ENCODE measurements at places on chromosomes 4 and X.

DNA sequence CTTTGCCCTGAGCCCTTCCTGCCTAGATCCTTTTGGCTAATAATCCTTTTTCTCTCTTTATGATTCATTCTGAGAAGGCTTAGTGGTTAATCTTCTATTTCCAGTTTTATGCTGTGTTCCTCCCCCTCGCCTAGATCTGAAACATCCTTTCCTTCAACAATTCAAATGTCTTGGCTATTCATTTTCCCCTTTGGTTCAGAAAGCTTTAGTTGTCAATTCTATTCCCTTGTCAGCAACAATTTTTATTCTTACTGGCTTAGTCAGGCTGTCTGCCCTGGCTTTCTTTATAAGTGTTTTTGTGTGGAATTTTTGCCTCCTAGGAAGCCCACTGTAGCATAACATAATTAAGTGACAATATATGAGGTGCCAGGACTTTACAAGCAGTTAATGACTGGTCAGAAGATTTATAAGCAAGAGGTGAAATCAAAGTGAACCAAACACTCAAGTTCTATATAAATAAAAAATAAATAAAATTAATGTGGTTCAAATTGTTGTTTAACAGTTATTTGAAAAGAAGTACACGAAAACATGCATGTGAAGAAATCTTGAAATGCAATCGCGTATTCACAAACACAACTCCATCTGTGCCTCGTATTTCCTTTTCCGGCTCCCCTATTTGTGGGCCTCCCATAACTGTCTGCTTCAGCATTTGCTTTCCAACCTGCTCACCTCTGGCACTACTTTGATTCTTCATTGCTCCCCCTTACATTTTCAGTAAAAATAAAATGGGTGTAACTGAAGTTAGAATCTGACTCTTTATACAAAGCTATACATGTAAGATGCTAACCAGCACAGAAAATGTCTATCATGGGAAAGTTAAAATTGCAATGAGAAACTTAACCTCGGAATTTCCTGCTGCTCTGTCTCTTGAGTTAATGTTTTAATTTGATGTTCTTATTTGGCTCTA is 235.4 kb downstream of the SPRY1 start:
- no peak for DNase-seq

- DNase-seq: no peak
Observed at GRCh38 chrX:78957049-78957767, 12.0 kb downstream of the P2RY10 start.

DNA sequence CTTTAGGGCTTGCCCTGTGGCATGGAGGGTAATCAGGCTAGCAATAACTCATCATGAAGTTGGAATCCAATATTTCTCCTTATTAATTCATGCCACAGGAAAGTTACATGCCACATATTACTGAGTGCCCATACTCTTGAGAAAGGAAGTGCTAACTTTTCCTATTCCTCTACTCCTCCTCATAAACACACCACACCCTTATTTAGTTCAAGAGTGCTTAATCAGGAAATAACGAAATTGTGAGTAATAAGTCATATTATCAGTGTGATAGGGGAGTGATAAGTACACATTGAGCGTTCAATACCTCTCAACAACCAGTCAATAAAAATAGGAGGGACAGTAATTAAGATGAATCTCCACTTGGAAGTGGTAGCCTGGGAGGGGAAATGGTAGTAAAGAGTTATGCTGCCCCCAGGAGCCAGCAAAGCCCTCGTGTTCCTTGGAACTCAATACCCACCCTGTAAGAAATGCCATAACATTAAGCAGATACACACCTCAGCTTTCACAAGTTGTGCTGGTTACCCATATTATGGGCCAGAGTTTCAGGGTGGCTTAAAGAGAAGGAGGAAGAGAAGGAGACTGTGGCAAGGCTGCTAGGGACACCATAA is 410.0 kb upstream of the NR3C2 start:
- DNase-seq: no peak

DNA sequence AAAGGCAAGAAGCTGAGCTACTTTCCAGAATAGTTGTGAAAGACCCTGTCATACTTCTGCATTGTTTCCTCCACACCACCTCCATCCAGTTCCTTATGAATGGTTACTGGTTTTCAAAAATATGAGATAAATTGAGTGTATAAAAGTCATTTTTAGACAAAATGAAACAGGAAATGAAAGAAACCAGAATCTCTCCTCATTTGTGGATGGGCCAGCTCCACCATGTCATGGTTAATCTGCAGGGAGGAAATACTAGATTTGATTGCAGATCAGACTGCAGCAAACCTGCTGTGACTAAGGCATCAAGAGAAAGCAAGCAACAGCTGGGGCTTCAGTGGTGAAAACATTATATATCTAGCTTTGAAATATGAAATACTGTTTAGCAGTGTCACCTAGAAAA is 23.8 kb downstream of the F9 start:
- no peak for DNase-seq

- no peak for DNase-seq
Observed at GRCh38 chr4:143451186-143451585, 62.3 kb upstream of the SMARCA5 start.

DNA sequence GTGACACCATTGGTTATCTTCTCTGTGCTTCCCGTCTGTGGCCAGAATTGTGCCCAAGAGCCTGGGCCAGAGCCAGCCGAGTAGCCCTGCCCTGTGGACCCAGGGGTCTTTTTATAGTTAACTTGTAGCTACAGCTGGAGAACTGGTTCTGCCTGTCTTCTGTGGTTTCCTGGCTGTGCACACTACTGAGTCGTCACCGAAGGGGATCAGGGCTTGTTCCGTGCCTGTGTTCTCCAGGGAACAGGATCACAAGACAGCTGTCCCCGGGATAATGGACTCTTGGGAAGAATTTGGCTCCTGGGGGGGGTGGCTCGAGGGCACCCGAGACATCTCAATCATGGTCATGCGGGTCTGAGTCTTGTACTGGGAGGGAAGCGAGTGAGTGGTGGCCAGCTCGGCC is 22.1 kb upstream of the OPN1LW start:
- DNase-seq: no peak

DNA sequence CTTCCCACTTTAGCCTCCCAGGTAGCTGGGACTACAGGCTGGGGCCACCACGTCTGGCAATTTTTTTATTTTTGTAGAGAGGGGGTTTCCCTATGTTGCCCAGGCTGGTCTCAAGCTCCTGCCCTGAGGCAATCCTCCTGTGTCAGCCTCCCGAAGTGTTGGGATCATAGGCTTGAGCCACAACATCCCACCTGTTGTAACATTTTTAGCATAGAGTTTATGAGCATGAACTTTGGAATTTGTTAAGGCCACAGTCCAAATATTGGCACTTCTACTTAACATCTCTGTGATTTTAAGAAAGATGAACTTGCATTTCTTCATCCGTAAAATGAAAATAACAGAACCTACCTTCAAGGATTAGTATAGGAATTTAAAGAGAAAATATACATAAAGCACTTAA is 445.6 kb downstream of the IQCM start:
- DNase-seq: no peak

DNA sequence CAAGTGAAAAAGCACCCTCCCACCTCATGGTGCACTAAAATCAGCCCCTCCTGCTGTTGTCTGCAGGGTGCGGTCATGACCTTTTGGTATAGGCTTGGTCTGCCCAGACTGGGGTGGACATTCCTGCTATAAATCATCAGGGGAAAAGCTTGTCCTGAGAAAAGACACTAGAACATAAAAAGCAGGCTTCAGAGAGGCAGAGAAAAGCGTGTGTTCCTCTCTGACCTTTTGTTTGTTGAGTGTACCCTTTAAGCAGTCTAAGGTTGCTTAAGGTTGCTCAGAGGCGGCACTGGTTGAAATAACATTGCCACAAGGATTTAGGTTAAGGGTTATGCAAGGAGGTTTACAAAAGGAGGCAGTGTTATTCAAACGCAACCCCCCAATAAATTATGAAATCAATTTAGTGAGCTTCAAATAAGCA is 43.5 kb downstream of the CCDC158 start:
- no peak for DNase-seq

GRCh38 chrX:14497184-14497666 is 32.1 kb upstream of the GLRA2 start:
- DNase-seq: no peak

DNA sequence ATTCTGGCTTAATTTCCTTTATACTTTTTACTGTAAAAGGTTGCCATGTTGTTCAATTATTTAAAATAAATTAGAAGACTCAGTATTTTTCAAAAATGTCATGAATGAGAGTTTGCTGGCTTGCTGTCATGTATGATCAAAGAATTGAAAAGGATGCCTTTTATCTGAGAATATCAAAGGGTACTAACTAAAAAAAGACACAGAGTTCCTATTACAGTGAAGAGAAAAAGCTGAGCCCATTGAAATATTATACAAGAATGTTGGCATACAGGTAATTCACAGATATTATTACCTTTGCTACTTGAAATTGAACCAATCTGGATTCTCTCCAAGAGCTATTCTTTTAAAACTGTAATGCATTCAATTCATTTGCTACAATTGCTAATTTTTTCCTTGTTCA is 200.0 kb downstream of the PPP3CA start:
- no peak for DNase-seq

DNA sequence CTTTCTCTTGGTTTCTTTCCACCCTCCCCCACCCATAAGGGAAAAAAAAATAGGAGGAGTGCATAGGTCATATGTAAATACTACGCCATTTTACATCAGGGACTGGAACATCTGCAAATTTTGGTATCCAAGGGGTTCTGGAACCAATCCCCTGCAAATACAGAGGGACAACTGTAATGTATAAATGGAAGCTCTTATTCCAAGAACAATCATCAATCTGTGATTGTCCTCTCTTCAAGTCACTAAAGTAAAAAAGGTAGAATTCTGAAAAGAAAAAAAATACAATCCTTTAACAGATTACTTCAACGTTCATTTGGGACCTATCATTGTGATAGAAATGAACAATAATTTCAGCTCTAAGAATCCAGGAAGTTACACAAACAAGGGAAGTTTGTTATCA is 13.6 kb downstream of the PPA2 start:
- no peak for DNase-seq

GRCh38 chr4:20840648-20841190 is 140.5 kb downstream of the PACRGL start:
- no peak for DNase-seq

DNA sequence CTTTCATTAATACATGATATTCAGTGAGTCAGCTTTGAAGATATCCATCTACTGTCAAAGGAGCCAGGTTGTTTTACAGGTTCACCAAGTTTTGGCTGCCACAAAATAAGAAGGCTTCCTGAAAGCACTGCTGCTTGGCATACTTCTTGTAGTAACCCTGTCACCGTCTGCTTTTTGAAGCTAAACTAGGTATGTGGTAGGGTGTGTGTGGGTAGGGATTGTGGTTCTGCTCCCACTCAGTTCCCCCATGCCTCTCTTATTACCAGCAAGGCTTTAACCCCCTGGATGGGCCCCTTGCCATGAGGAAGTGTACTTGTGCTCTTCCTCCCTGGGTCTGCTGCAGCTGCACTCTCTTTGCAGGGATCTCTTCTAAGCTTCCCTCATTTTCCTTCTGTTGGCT is 191.2 kb downstream of the BANK1 start:
- DNase-seq: no peak

GRCh38 chr4:5014007-5014682 is 5.1 kb downstream of the CYTL1 start:
- DNase-seq: no peak

DNA sequence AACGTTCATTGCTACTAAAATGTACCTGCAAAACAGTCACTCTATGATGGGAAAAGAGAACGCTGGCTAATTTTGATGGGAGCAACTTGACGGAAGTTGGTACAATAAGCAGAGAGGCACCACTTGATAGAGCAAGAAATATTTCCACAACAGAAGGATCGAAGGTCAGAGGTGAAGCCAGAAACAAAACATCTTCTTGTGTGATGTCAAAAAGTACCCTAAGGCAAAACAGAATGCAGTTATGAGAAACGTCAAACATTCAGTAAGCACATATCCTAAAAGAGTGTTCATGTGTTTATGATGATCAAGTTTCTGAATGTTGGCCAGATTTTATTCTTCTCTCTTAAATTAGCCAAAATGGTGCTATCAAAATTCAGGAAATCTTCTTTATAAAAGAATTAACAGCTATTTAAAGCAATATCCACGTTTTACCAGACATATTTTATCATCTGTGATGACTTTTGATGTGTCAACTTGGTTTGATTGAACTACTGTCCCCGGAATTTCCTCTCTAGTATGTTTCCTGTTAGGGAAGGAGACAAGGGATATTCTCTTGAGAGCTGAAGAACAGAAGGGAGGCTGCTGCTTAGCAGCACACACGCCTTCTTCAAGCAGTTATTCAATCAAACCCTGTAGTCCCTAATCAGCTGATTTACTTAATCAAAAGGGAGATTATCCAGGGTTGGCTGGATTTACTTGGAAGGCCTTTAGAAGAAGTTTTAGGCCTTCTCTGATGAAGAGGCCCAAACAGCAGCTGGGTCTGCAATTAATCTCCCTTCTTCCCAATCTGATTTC is 15.7 kb downstream of the AASDH start:
- no peak for DNase-seq

GRCh38 chrX:53695946-53696549 is 9.5 kb upstream of the HUWE1 start:
- no peak for DNase-seq

DNA sequence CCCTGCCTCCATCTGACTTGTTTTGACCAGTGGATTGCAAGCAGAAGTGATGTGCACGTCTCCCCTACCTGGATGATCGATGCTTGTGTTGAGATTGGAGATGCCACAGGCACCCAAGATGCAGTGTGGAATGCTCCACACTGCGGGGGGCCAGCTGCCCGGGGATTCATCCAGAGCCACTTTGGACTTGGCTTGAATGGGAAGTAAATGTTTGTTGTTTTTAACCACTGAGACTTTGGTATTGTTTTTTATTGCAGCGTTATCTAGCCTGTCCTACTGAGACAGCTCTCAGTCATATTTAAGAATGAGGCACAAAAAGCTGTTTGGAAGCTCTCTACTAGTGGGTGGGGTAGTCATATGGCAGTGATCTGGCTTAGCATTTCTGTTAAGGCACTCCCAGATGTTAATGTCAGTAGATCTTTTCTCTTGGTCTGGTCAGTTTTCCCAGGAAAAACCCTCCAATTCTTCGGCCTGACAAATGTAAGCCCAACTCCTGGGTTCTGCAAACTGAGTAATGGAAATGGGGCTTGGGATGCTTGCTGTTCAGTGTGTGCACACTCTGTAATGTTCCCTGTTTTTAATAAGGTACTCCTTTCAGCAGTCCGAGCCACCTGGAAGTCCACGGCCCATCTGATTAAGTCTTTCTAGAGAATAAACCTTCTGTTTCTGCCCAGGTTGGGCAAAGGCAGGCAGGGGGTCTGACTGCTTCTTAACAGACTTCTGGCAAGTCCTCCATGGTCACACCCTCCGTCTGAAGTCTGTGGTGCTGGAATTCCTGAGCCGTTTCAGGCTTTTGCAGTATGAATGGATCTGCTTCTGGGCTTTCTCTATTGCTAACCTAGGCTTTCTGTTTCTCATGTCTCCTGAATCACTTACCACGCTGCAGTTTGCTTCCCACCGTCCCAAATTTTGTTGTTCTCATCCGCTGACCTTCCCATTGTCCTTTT is 74.8 kb downstream of the WWC2 start:
- DNase-seq: no peak

GRCh38 chrX:68697465-68698125 is 50.1 kb downstream of the STARD8 start:
- no peak for DNase-seq

Measured in stimulated activated CD8-positive, alpha-beta memory T cell treated with anti-CD3 and anti-CD28 coated beads, Interleukin-4, amount 100 ng/mL, for 1 hour (primary cell).